ENCODE measurements at places on chromosomes 7 and 10.

DNA sequence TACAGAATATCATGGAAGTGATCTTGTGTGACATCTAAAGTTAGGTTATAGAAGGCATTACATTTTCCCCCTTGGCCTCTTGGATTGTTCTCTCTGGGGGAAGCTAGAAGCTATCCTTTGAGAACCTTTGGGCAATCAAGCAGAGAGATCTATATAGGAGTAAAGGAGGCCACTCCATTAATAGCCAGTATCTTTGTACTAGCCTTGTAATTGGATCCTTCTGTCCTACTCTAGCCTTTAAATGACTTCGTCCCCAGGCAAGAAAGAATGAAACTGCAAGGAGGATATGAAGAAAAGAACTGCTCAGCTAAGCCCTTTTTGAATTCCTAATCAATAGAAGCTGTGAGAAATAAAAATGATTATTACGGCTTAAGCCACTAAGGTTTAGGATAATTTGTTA, 230.9 kb downstream of the AGMO start:
- H3K36me3 ChIP-seq = no peaks in the 10 kb centered on the region
- H3K27ac ChIP-seq = no peak overlapping the region
- no peaks in the 10 kb centered on the region for H3K4me1 ChIP-seq
- no peak overlapping the region for H3K4me3 ChIP-seq

DNA sequence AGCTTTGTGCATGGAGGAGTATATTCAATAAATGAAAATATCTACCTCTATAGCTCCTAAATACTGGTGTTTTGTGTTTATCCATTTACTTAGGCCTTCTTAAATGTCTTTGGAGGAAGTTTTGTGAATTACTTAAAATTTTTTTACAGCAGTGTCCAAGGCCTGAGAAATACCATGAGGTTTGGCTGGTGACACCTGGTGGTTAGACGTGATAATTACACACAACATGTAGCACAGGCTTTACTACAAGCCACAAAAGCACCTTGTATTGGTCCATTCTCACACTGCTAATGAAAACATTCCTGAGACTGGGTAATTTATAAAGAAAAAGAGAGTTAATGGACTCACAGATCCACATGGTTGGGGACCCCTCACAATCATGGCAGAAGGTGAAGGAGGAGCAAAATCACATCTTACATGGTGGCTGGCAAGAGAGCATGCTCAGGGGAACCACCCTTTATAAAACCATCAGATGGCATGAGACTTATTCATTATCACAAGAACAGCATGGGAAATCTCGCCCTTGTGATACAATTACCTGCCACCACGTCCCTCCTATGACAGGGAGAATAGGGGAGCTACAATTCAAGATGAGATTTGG, 20.6 kb downstream of the HYAL4 start:
- no peak overlapping the region for H3K27ac ChIP-seq
- no peaks in the 10 kb centered on the region for H3K36me3 ChIP-seq
- peak; percentile 89 for DNase-seq

DNA sequence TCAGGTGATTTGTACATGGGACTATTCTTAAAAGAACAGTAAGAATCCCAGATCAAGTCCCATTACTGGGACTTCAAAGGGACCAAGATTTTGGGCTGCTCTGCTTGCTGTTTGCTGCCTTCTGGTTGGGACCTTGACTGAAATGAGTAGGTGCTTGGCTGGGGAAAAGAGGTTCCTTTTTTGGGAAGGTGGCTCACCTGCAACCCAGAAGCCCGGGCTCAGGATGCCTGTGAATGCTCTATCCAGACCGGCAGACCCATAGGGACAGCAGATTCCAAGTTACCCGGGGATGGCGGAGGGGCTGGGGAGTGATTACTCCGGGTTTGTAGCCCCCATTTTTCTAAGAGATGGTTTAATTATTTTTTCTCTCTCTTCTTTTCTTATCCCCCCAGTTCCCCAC, 104.0 kb downstream of the CPXM2 start:
- H3K4me1 ChIP-seq = no peaks in the 10 kb centered on the region
- peaks cover 15% of the 10 kb centered on the region for H3K36me3 ChIP-seq
- no peak for DNase-seq
- H3K4me3 ChIP-seq = no peak overlapping the region

GRCh38 chr7:88437132-88437531, 130.4 kb upstream of the STEAP4 start:
- no peak overlapping the region for H3K27ac ChIP-seq
- H3K36me3 ChIP-seq = no peaks in the 10 kb centered on the region

- H3K27me3 ChIP-seq = no peaks in the 10 kb centered on the region
- no peaks in the 10 kb centered on the region for H3K36me3 ChIP-seq
- no peak overlapping the region for H3K4me3 ChIP-seq
- DNase-seq = no peak
Measured at GRCh38 chr10:132603851-132604533, 66.4 kb downstream of the INPP5A start.

DNA sequence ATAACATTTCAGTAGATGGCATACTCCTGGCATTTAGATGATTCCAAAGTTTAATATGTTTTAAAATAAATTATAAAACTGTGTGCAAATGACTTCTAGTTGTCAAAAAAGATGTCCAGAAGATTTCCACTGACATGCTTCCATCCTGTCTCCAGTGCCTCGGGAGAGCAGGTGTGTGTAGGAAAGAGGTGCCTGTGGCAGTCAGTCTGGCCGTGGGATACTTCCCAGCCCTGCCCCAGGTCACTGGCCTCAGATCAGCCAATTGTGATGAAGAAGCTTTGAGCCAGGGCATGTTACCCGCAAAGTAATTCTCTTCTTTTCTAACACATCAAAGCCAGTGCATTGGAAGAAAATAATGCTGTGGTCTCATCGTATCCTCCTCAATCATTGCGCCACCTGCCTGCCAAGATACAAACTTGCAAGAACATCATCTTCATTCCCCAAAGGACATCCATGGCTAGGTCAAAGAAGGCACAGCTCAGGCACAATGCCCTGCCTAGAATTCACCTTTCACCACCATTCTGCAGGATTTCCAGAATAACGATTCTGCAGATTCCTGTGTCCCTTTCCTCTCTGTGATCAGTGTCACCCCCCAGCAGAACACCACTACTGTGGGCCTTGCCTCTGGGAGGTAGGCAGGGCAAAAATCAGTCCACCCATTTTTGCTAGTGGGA, 6.3 kb upstream of the KCNMA1 start:
- H3K27ac ChIP-seq = no peak overlapping the region
- peak; percentile 64 for DNase-seq
- peaks cover 4% of the 10 kb centered on the region for H3K27me3 ChIP-seq
- H3K4me3 ChIP-seq = no peak overlapping the region
- peaks cover 22% of the 10 kb centered on the region for H3K4me1 ChIP-seq

DNA sequence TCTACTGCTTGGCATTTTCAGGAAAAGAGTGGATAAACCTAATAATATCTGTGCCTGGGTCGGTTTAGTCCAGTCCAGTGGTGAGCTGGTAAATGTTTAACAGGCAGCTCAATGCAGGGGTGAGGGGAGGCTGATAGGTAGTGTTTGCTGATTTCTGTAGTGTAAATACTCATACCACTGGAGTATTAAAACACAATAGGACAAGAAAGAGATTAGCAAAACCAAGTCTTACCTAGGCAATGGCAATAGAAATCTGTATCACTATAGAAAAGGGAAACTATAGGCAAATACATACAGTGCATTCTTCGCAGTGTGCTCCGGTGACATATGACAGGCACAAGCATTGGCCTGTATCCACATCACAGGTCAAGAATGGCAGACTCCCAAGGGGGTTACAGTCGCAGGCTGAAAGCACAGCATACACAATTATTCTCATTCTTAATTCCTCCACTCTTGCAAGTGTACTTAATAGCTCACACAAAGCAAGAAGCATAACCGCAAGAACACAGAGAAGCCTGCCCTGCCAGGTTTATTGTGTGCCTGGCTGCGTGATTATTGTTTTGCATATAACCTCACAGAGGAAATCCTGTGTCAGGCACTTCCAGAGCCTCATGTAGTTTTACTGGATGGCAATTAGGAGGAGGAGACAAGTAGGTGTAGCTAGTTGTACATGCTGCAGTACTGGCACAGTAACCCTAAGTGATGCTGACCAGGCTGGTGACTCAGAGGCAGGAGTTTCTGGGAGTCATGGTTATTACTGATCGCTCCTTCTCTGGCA, 35.0 kb downstream of the LAMB4 start:
- no peaks in the 10 kb centered on the region for H3K36me3 ChIP-seq
- peak; percentile 71 for DNase-seq
- H3K27me3 ChIP-seq = no peaks in the 10 kb centered on the region
- H3K4me1 ChIP-seq = peaks cover 17% of the 10 kb centered on the region

DNA sequence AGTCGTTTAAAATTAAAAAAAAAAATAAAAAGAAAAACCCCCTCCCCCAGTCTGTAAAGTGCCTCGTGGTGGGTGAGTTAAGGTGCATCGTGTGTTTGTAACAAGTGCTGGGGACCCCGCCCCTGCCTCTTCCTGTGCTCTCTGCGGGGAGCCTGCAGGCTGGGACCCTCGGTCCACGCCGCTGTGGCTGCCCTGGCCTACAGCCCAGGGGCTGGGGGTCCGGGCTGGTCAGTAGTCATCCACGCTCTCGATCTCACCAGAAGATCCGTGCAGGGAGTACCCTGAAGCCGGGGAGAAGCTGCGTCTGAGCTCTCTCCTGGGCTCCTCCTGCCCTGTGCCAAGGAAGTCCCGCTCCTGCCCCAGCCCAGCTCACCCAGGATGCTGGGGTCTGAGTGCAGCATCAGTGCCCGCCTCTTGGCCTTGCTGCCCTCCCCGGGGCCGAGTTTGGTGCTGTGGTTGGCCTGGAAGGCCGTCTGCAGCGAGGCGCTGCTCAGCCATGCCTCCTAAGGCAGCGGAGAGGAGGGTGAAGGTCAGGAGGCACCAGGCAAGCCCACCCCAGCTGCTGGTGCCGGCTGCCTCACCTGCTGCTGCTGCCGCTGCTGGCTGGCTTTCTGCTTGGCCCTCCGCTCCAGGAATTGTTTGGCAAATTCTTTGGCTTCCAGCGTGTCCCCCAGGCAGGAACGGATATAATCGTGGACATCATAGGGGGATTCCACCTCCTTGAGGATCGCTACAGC, 8.1 kb downstream of the GNB2 start:
- peaks cover 29% of the 10 kb centered on the region for H3K4me1 ChIP-seq
- no peaks in the 10 kb centered on the region for H3K27me3 ChIP-seq
- peak overlapping the region; percentile 19 for H3K27ac ChIP-seq

DNA sequence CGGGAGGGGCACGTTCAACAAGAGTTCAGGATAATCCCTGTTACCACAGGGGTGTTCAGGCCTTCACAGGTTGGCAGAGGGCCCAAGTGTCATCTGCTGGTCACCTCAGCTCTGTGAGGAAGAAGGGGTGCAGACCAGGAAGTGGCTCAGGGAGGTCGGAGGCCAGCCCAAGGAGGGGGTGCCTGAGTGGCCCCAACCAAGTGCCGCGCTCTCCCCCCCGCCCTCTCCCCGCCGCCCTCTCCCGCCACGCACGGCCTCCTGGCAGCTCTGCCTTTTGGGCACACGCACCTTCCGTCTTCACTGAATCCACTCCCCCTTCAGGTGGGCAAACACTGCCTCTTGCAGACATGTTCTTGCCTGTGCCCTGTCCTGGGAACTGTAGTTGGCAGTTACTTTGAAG, 245.2 kb downstream of the PAXIP1 start:
- DNase-seq = no peak
- H3K27ac ChIP-seq = no peak overlapping the region
- no peak overlapping the region for H3K4me3 ChIP-seq

- DNase-seq = no peak
- no peak overlapping the region for H3K27ac ChIP-seq
- H3K4me1 ChIP-seq = no peaks in the 10 kb centered on the region
- H3K27me3 ChIP-seq = no peaks in the 10 kb centered on the region
- H3K4me3 ChIP-seq = no peak overlapping the region
- H3K36me3 ChIP-seq = peaks cover 1% of the 10 kb centered on the region
Measured at GRCh38 chr7:121273467-121274167, 55.2 kb upstream of the WNT16 start.

- no peaks in the 10 kb centered on the region for H3K27me3 ChIP-seq
- no peak overlapping the region for H3K4me3 ChIP-seq
- peaks cover 75% of the 10 kb centered on the region for H3K36me3 ChIP-seq
- no peak overlapping the region for H3K27ac ChIP-seq
- no peak for DNase-seq
Measured at GRCh38 chr10:119438717-119439116, 103.8 kb downstream of the RGS10 start.

GRCh38 chr10:59129867-59130266, 46.6 kb upstream of the PHYHIPL start:
- no peak overlapping the region for H3K27ac ChIP-seq
- DNase-seq = no peak
- H3K4me1 ChIP-seq = no peaks in the 10 kb centered on the region
- no peaks in the 10 kb centered on the region for H3K27me3 ChIP-seq
- no peak overlapping the region for H3K4me3 ChIP-seq
- H3K36me3 ChIP-seq = no peaks in the 10 kb centered on the region

DNA sequence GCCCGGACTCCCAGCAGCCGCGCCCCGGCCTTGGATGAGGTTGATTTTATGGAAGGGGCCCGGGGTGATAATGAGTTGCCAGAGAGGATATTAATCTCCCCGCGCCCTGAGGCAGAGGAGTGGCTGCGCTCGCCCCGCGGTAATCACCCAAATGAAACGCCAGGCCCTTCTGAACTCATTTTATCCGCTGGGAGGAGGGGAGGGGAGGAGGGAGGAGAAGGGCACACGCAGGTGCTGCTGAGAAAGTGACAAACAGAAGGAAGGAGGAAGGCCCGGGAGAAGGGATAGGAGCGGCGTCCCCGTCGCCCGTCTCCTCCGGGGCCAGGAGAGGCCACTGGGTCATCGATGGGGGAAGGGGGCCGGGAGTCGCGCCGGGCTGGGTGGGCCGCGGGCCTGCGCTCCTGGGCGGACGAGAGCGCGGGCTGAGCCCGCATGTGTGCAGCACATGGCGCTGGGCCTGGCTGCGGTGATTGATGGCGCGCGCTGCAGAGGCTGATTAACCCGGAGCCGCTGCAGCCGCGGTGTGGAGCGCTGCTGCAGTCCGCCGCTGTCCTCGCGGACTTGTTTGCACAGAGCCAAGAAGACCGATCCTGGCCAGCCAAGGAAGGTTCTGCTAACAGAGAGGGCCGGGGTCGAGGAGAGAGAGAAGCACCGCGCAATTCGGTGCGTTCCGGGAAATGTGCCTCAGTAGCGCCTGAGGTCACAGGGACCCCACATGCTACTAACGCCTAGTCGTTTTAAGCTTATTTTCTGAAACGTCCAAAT, 6.5 kb downstream of the MNX1 start:
- H3K4me3 ChIP-seq = no peak overlapping the region
- DNase-seq = peak; percentile 64
- H3K4me1 ChIP-seq = peaks cover 94% of the 10 kb centered on the region
- H3K27ac ChIP-seq = no peak overlapping the region
- no peaks in the 10 kb centered on the region for H3K36me3 ChIP-seq

GRCh38 chr10:119270762-119271366, 63.5 kb downstream of the GRK5 start:
- peak; percentile 91 for DNase-seq
- no peaks in the 10 kb centered on the region for H3K36me3 ChIP-seq
- H3K27me3 ChIP-seq = no peaks in the 10 kb centered on the region

- no peaks in the 10 kb centered on the region for H3K27me3 ChIP-seq
- no peaks in the 10 kb centered on the region for H3K36me3 ChIP-seq
- peak overlapping the region; percentile 67 for H3K4me3 ChIP-seq
Measured at GRCh38 chr10:31602541-31603234, 283.7 kb downstream of the ZEB1 start.

GRCh38 chr7:24255139-24255538, 28.9 kb upstream of the NPY start:
- no peak overlapping the region for H3K4me3 ChIP-seq
- no peak for DNase-seq
- no peaks in the 10 kb centered on the region for H3K27me3 ChIP-seq
- H3K4me1 ChIP-seq = no peaks in the 10 kb centered on the region
- no peak overlapping the region for H3K27ac ChIP-seq

Data from stomach (tissue), 19 donors.